ENCODE measurements at places on chromosomes 12 and 14.

GRCh38 chr12:49200919-49201594, 12.2 kb upstream of the TUBA1A start:
- no peak for DNase-seq

- no peak for DNase-seq
These were observed 5.6 kb downstream of the ARF6 start for GRCh38 chr14:49898485-49898884.

GRCh38 chr12:65195387-65196055, 26.1 kb downstream of the LEMD3 start:
- no peak for DNase-seq

GRCh38 chr12:90543841-90544240, 411.1 kb downstream of the CCER1 start:
- DNase-seq: no peak

DNA sequence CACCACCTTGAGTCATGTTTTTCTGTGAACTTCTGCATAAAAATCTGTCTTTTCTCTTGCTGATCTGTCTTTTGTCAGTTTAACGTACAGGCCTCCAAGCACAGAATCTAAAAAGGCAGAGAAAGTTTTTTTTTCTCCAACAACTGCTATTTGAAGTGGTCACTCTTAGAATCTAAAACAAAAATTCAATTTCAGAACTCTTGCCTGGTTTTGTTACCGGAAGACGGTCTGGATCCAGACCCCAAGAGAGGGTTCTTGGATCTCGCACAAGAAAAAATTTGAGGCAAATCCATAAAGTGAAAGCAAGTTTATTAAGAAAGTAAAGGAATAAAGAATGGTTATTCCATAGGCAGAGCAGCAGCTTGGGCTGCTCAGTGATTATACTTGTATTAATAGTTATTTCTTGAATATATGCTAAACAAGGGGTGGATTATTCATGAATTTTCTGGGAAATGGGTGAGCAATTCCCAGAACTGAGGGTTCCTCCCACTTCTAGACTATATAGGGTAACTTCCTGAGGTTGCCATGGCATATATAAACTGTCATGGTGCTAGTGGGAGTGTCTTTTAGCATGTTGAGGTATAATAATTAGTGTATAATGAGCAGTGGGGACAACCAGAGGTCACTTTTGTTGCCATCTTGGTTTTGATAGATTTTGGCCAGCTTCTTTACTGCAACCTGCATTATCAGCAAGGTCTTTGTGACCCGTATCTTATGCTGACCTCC, 150.0 kb upstream of the PLEKHA5 start:
- DNase-seq: no peak

DNA sequence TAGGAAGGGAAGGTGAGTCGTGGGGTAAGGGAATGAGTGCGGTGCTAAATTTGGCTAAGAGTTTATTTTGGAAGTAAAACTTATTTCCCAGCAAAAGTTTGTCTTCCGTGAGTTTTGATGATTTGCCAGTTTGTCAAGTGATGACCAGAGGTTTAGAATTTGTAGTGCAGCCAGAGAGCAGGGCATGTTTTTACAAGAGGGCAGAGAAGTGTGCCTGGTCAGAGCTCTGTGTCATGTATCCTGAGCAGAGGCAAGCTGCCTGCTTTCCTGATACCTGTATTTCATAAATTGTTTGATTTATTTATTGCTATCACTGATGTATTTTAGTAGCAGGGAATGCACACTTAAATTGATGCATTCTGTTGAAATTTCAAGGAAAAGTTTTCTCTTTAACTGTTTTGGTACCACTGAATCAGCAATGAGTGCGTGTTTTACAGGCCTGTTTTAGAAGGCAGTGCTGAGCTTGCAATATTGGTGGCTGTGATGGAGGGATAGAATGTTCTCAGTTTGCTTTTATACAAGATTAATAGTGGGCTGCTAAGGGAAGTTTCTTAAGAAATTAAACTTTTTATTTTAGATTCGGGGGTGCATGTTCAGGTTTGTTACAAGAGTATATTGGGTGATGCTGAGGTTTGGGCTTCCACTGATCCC, 19.7 kb upstream of the RD3L start:
- no peak for DNase-seq

- no peak for DNase-seq
These were observed 354.4 kb downstream of the EGLN3 start for GRCh38 chr14:33596211-33597080.

DNA sequence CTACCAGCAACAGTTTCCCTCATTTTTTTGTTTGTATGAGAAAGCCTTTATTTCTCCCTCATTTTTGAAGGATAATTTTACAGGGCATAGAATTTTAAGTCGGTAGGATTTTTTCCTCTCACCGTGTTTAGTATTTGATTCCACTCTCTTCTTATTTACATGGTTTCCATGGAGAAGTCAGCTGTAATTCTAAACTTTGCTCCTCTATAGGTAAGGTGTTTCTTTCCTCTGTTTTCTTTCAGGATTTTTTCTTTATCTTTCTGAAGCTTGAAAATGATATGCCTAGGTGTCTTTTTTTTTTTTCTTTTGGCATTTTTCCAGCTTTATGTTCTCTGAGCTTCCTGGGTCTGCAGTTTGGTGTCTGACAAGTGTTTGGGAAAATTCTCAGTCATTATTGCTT, 75.6 kb upstream of the ETV6 start:
- no peak for DNase-seq

Measured in stimulated activated CD4-positive, alpha-beta T cell treated with anti-CD3 and anti-CD28 coated beads, Interleukin-1b, Interleukin-23, amount 100 ng/mL, for 1 hour (primary cell).